ENCODE measurements at places on chromosomes 3 and 15.

- no peak for DNase-seq
Observed at GRCh38 chr3:170437176-170437575, 18.5 kb downstream of the CLDN11 start.

GRCh38 chr3:157026091-157026490 is 133.9 kb downstream of the CCNL1 start:
- DNase-seq: no peak

- no peak for DNase-seq
Observed at GRCh38 chr15:46309914-46310313, 675.1 kb downstream of the SQOR start.

DNA sequence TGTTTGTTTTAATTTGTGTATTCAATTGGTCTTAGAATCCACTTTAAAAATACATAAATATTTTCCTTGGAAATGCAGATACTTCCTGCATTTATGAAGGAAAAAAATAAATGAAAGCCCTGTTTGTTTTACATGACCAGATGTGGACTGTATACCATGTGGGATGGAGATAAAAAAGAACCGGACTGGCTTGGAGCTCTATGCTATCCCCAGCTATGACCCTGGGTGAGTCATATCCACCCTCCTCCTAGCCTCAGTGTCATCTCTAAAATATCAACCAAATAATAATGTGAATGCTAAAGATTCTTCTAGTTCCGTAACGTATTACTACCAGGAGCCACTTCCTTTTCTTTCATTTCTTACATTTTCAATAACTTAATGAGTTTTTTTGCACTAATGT is 44.5 kb upstream of the PDZRN3 start:
- DNase-seq: no peak

GRCh38 chr3:193481436-193481835 is 73.3 kb downstream of the ATP13A4 start:
- no peak for DNase-seq

DNA sequence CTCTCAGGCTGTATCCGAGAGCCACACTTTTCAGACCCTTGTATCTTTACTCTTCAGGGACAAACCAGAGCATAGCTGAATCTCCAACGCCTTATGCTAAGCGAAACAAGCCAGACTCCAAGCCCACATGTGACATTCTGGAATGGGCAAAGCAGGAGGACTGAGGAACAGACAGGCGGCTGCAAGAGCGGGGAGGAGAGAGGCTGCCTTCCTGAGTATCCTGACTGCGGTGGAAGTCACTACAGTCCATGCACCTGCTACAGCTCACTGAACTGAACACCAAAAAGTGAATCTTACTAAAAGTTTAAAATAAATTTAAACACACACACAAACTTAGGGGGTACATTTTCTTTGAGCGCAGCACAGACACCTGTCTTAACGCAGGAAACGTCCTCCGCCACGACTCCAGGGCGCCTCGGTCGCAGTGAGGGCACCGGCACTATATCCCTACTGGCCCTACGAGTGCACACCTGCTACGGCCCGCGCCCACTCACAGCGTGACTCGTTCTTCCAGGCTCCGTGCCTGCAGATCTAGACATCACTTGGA is 1.4 kb downstream of the CYFIP1 start:
- DNase-seq: no peak

GRCh38 chr3:153591561-153592245 is 429.7 kb downstream of the RAP2B start:
- no peak for DNase-seq

DNA sequence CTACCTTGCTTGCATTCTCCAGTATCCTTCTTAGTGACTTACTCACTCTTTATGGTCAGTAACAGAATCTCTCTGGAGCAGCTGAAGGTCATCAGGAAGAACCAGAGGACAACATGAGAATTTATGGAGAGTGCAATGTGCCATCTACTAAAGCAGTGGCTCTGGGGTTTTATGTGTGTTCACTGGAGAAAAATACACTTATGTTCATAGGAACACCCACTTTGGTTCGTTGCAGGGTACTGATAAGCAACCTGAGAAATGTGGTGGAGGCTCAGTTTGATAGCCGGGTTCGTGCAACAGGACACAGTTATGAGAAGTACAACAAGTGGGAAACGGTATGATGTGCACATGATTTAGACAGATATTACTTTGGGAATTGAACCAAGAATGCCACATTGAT is 12.8 kb downstream of the CPB1 start:
- no peak for DNase-seq

DNA sequence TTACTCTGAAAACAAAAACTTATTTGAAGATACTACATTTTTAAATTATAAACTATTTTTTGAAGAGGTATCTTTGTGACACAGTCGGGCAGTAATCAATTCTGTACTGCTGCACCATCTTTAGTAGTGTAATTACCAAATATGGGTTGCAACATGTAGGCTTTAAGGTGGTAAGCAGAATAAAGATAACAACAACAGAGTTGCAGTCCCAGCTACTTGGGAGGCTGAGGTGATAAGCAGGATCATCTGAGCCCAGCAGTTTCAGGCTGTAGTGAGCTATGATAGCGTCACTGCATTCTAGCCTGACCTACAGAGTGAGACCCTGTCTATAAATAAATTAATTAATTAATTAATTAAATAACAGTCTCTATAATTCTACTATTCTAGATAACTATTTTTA is 6.0 kb downstream of the PLOD2 start:
- DNase-seq: no peak

- no peak for DNase-seq
Observed at GRCh38 chr15:86203462-86203861, 123.8 kb downstream of the AGBL1 start.

- DNase-seq: no peak
Observed at GRCh38 chr3:110405830-110406585, 665.6 kb upstream of the NECTIN3 start.

DNA sequence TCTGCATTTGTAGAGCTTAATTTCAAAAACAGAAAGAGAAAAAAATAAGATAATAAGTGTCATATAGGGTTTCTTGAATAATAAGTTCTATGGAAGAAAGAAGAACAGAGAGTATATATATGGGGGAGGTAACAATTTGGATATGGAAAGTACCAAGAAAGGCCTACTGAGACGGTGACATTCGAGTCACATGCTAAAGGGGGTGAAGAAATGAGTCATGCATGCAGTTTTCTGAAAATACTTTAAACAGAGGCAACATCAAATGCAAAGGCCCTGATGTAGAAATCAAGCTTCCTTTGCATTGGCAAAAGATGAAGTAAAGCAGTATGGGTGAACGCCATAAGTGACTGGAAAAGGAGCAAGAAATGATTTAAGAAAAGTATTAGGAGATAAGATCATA is 371.6 kb upstream of the ZNF385D start:
- no peak for DNase-seq

DNA sequence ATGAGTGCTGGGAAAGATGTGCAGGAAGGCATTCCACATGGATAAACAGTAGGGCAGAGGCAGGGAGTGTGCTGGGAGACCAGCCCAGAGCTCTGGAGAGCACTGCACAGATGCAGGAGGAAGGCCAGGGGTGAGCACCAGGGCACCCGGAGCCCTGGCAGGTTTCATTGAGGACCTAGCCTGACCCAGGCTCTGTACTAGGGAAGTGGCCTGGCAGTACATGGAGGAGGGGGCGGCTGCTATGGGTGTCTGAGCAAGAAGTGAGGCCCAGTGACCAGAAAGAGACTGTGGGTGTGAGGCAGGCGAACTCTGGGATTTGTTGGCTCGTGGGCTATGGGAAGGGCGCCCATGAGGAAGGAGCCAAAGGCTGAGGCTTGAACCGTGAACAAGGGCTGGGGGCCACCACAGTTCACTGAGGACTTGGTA is 139.1 kb downstream of the DNAJB8 start:
- DNase-seq: no peak

DNA sequence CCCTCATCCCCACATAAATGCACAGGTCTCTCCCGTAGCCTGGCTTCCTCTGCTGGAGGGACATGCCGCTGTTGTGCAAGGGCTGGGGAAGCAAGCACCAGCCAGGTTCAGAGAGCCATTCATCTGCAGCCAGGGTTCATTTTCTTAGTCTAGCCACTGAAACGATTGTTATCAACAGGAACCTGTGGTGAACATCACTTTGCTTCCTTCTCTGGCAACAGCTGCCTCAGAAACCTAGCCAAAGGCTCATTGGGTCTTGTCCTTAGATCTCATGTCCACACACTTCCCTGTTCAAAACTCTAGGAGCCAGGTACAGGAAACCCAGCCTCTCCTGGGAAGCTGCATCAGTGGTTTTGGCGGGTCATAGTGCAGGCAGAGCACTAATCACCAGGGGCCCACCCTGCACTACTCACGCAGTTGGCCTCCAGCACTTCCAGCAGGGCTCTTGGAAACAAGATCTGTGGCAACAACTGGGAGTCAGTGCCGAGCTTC is 47.0 kb downstream of the OXNAD1 start:
- DNase-seq: no peak

- no peak for DNase-seq
Observed at GRCh38 chr3:48756640-48757039, 39.6 kb upstream of the IP6K2 start.

DNA sequence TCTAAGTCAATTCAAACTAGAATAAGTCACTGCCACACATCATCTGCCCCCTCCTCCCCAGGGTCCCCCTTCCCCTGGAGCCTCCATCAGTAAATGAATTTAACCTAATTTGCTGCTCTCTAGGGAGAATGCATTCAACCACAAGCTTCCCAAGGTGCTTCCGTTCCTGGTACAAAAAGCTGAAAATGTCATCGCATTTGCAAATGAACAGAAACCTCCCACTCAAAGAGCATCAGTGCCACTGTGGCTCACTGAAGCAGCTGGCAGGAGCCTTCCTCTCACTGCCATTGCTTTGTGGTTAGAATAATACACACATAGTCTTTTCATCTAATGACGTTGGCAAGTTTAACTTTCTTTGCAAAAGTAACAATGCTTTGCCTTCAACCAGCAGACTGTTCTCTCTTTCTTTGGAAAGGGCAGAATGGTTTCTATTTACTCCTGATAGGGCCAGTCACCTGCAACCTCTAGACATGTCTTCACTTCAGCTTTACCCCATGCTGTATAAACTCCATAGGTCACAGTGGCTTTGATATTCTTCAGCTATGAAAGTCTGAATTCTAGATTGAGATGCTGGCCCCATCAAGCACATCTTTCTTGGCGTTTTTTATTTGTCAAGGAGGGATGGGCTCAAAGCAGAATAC is 238.1 kb downstream of the CPNE4 start:
- DNase-seq: no peak

GRCh38 chr15:80957556-80957955 is 32.1 kb downstream of the MESD start:
- no peak for DNase-seq

GRCh38 chr3:128486681-128487537 is 6.1 kb downstream of the GATA2 start:
- DNase-seq: no peak

- DNase-seq: no peak
Observed at GRCh38 chr15:85280203-85280602, 100.2 kb upstream of the AKAP13 start.

- no peak for DNase-seq
Observed at GRCh38 chr3:47622671-47623461, 44.2 kb upstream of the CSPG5 start.

GRCh38 chr3:188641076-188641475 is 487.1 kb downstream of the LPP start:
- no peak for DNase-seq

DNA sequence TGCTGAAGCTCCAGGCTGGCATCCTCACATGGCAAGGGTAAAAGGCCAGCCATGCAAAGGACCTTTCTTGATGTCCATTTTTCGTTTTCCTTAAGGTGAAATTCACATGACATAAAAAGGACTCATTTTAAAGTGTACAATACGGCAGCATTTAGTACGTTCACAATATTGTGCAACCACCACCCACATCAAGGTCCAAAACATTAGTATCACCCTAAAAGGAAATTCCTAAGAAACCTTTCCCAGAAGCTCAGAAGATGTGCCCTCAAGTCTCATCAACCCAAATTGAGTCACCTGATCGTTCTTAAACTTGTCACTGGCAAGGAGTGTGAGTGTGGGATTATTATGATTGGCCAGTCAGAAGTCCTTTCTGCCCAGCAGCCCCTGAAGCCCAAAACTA is 250.1 kb downstream of the TLE3 start:
- DNase-seq: no peak

DNA sequence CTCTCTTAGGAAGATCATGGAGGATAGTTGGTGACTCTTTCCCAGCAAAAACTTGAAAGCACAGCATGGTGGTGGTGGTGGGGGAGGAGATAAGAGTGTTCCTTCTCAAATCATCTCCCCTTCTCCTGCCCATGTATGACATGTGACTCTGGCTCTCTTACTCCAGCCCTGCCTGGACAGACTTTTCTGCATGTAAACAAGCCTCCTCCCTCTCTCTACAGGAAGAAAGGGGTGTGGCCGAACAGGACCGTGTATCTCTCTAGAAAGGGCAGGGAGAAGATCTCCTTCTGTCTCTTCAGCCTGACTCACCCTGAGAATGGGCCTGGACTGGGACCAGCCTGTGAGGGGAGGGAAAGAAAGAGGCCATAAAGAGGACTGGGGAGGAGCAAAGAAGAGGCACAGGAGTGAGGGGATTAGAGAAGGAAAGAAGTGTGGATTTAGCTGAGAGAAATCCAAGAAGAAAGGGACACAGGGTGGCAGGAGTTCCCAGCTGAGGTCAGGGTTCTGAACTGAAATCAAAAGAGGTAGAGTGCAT is 1.5 kb downstream of the CELF6 start:
- DNase-seq: no peak

GRCh38 chr15:88690331-88690730 is 51.5 kb downstream of the ISG20 start:
- DNase-seq: no peak

DNA sequence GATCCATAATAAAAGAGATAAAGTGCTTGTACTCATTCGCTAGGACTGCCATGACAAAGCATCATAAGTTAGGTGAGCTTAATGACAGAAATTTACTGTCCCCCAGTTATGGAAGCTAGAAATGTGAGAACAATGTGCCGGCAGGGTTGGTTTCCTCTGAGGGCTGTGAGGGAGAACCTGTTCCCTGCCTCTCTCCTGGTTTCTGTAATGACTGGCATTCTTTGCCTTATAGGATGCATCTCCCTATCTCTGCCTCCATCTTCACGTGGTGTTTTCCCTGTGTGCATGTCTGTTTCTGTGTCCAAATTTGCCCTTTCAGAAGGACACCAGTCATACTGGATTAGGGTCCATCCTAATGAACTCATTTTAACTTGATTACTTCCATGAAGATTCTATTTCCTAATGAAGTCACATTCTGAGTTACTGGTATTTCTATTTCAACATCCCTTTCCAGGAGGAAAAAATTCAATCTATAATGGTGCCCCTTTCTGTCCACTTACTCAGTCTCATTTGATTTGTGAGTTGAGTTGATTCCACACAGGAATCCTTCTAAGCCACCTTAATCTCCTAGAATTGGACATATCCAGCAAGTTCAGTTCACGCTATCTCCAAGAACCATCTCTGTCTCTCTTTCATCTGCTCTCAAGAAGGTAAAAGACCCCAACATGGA is 71.2 kb upstream of the LIPC start:
- DNase-seq: no peak

GRCh38 chr15:86505951-86506350 is 426.3 kb downstream of the AGBL1 start:
- no peak for DNase-seq

- no peak for DNase-seq
Observed at GRCh38 chr3:183494341-183494740, 61.2 kb downstream of the KLHL6 start.

All from activated CD4-positive, CD25-positive, alpha-beta regulatory T cell treated with anti-CD3 and anti-CD28 coated beads, Interleukin-2, amount 50 U/mL, for 16 hours (primary cell).